ENCODE measurements at places on chromosomes 1 and 21.

DNA sequence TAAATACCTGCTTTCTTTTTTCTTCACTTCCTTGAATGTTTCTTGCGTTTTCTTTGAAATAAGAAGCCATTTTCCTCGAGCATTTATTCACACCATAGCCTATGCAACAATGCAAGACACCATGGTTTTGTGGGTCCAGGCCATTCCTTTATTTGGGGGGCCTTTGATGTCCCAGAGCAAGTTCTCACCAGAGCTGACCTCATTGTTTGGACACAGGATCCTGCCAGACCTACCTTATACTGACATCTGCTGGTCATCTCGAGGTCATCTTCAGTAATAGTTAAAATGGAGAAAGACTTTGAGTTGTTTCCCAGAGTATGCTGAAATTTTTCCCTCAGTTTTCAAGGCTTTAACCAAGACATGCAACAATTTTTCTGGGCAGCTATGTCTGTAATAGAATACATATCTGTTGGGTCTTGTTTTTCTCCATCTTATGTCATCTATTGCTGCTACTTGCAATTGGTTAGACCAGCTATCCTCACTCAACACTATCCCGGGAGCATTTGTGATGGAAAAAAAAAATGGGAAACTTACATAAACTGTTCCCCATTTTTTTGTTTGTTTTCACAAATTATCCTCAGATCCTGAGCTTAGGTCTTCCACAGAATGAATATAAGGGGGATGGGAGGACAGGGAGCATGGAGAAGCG is 34.0 kb upstream of the BACE2 start:
- DNase-seq = peak; percentile 44

DNA sequence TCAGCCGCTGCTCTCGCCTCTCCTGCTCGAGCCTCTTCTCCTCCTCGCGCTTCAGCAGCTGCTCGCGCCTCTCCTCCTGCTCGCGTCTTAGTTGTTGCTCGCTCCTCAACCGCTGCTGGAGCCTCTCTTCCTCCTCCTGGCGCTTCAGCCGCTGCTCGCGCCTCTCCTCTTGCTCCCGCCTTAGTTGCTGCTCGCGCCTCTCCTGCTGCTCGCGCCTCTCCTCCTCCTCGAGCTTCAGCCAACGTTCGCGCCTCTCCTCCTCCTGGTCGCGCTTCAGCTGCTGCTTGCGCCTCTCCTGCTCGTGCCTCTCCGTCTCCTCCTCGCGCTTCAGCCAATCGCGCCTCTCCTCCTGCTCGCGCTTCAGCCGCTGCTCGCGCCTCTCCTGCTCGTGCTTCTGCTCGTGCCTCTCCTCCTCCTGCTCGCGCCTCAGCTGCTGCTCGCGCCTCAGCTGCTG is 3.7 kb downstream of the TCHH start:
- DNase-seq = peak; percentile 33

GRCh38 chr1:113275083-113275482 is 115.2 kb upstream of the MAGI3 start:
- DNase-seq = no peak

DNA sequence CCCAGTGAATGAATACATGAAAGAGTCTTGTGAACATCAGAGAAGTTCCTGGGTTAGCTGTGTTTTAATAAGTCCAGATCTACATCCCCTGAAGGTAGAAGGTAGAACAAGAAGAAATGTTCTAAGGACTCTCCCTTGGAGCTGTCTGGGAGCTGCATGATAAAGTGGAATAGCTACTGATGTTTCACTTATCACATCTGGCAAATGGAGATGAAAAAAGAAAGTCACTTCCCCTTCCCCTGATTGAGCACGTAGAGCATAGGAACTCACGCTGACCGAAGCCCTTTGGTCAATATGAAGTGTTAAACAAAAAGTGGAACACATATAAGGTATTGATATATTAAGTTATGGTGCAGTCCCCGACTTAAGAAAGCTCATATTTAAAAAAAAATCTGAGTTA is 53.2 kb upstream of the PARP1 start:
- no peak for DNase-seq

GRCh38 chr1:162028726-162029125 is 5.1 kb upstream of the OLFML2B start:
- no peak for DNase-seq

- no peak for DNase-seq
Observed at GRCh38 chr1:204744107-204744779, 58.7 kb upstream of the LRRN2 start.

- peak; percentile 94 for DNase-seq
Observed at GRCh38 chr1:2330519-2331199, 60.7 kb downstream of the MORN1 start.

GRCh38 chr1:52623812-52624211 is 9.2 kb upstream of the SHISAL2A start:
- DNase-seq = no peak

DNA sequence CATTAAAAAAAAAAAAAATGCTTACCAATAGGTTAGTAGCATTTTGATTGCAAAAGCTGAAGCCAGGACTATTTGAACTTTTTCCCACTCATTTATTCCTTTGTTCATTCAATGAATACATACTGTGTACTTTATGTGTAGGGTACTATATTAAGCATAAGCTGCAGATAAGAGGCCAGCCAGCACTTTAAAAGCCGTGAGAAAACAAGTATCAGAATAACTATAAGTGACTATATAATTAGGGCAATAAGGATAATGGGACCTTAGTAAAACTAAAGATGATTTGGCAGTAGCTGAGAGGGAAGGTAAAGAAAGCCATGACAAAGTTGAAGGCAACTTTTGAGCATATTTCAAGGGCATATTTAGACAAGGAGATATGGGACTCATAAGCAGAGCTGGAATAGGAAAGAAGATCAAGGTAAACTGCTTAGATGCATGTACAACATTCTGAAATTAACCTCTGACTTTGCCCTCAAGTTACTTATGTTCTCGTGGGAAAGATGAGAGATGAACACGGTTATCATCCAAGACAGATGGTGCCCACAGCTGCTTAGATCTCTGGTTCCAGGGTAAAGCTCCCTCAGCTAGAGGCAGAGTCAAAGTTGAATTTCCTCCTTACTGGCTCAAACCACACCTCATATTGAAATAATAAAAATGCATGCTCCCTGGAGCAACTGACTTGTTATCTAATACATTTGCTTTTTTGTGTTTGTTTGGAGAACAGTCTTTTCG is 44.0 kb upstream of the FMO2 start:
- no peak for DNase-seq

GRCh38 chr1:233665575-233666270 is 51.8 kb downstream of the KCNK1 start:
- DNase-seq = no peak

GRCh38 chr1:52427152-52427551 is 22.8 kb downstream of the PRPF38A start:
- no peak for DNase-seq

- no peak for DNase-seq
Observed at GRCh38 chr1:162233066-162233465, 143.6 kb downstream of the SPATA46 start.

DNA sequence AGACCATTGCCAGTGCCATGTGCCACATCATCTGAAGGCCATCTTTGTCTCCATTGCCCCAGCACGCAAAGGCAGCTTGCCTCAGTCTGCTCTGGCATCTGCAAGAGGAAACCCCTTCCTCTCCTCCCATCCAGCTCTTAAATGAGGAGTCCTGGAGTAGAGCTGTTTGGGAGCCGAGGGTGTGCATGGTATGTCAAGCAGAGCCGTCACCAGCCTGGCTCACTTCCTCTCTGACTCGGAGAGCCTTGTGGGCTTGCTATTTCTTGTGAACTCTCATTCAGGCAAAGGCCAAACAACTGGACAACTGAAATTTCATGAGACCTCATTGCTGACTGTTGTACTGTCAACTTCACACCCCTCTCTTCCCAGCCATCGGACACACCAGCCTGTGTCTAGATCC is 143.9 kb downstream of the SIPA1L2 start:
- no peak for DNase-seq

- no peak for DNase-seq
Observed at GRCh38 chr1:29623501-29623900, 387.2 kb downstream of the PTPRU start.

- DNase-seq = peak; percentile 80
Observed at GRCh38 chr1:230308039-230308438, 118.1 kb downstream of the PGBD5 start.

GRCh38 chr1:230730977-230731376 is 16.2 kb upstream of the CAPN9 start:
- no peak for DNase-seq

DNA sequence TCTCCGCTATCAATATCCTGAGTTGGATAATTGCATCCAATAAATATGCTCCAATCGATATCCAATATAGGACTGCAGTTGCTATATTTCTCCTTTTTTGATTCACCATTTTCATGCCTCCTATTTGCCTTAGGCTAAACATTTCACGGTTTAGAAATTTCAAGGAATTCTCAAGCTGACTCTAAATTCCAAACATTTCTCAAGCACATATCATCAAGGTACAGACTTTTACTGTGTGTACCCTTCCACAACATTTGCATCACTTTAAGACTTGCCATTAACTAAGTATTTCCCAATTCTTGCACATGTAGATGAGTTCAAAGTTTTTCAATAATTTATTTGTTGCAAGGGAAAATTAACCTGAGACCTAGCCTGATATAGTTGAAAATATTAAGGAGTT is 795.2 kb upstream of the TMPRSS15 start:
- no peak for DNase-seq

GRCh38 chr21:29072873-29073221 is 601 bp downstream of the CCT8 start:
- peak; percentile 20 for DNase-seq

DNA sequence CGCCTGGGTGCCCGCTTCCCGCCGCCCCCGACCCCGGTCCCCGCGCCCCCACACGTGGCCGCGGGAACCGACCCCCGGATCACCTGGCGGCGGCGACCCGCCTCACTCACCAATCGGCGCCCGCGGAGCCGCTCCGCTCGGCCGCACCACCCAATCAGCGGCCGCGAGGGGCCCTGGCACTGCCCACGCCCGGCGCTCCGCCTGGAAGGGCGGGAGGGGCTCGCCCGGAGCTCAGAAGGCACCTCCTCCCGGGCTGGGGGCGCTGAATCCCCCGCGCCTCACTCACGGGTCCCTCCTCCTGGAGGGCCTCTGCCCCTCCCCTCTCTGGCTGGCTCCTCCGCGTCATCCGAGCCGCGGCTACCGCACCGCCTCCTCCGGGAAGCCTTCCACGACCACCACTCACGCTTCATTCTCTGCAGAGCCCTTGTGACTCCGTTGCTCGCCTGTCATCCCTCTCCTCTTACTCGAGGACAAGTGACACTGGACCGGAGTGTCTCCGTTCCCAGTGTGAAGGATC is 374 bp downstream of the SH2D5 start:
- peak; percentile 64 for DNase-seq

- no peak for DNase-seq
Observed at GRCh38 chr1:74508449-74508848, 4.0 kb downstream of the LRRC53 start.

DNA sequence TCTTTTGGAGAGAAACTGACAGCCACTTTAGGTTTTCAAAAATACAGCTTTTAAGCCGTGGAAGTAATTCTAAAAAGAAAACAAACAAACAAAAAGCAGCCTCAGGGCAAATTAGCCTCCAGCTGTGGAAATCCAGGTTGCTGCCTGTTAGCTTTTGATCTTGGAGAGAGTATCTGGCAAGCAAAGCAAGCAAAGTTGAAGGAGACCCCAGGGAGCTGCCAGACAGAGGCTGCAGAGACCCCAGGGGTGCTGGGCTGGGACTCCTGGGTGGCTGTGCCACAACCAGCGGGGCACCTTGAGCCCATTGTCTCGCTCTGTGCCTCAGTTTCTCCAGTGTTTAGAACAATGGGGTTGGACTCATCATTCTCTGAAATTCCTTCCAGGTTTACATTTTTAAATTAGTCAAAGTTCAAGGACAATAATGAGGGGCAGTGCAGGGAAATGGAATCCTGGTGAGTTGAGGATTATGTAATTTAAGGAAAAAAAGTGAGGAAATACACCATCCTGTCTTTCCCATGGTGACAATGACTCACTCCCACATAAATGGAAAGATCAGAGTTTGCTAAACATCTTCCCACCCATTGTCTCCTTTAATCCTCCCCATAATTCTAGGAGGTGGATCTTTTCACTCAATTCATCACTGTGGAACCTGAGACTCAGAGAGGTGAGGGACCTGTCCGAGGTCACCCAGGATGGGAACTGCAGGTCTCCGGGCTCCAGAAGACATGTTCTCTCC is 480.5 kb downstream of the MATN1 start:
- DNase-seq = no peak

- DNase-seq = no peak
Observed at GRCh38 chr1:167455786-167456446, 62.4 kb downstream of the CD247 start.

DNA sequence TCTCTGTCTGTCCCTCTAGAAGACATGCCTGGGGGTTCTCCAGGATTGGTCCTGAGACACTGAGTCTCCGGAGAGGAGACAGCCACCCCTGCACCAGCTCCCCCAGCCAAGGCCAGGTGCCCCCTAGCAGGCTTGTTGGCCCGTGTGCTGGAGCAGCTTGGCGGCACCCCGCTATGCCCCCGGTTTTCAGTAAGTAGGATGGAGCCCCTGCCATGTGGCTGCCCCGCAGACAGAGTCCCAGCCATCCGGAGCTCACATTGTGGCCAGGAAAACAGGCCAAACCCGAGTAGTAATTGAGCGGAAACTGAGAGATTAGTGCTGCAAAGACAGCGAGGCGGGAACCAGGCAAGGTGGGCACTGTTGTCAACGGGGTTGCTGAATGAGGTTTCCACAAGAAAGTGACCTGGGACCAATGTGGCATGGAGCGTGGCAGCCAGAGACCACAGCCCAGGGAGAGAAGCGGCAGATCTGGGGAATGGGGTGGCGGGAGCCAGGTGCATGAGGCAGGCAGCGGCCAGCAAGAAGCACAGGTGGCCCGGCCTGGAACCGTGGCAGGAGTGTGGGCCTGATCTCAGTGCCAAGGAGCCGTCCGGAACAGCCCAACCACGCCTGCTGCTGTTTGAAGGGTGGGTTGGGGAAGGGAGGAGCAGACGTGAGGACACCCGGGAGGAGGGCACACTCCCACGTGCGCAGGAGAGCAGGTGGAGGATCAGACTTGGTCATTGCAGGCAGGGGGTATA is 137.4 kb upstream of the VAMP3 start:
- no peak for DNase-seq

DNA sequence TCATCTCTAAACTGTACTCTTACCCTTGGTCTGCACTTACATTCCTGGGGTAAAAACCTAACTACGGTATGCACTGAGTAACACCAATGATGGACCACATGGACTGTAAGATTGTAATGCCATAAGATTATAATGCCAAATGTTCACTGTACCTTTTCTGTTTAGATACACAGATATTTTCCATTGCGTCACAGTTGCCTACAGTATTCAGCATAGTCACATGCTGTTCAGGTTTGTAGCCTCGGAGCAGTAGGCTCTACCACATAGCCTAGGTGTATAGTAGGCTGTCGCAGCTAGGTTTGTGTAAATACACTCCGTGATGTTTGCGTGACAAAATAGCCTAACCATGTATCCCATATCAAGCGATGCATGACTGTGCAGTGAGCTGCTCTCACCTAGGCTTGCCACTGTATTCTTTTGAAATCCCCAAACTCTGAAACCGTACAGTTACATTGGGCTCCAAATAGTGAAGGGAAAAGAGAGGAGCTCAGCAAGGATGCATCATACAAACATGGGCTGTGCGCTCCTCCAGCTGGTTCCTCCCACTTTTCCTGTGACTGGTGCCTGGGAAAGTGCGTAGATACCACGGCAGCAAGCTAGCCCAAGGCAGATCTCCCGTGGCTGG is 35.2 kb downstream of the CFAP57 start:
- no peak for DNase-seq

GRCh38 chr1:201335174-201335870 is 42.2 kb downstream of the TNNT2 start:
- DNase-seq = no peak

GRCh38 chr1:36305915-36306209 is 306 bp upstream of the SH3D21 start:
- no peak for DNase-seq

- DNase-seq = peak; percentile 37
Observed at GRCh38 chr1:21898326-21899200, 38.5 kb downstream of the HSPG2 start.

Measured in fibroblast of upper back skin (primary cell).